Stomach (tissue), 19 donors: ENCODE measurements at places on chromosomes 7 and 10. TPM values are rescaled to one million over a fixed set of nuclear protein-coding genes. Genes with fewer than 3 reads are reported as not detected.

DNA sequence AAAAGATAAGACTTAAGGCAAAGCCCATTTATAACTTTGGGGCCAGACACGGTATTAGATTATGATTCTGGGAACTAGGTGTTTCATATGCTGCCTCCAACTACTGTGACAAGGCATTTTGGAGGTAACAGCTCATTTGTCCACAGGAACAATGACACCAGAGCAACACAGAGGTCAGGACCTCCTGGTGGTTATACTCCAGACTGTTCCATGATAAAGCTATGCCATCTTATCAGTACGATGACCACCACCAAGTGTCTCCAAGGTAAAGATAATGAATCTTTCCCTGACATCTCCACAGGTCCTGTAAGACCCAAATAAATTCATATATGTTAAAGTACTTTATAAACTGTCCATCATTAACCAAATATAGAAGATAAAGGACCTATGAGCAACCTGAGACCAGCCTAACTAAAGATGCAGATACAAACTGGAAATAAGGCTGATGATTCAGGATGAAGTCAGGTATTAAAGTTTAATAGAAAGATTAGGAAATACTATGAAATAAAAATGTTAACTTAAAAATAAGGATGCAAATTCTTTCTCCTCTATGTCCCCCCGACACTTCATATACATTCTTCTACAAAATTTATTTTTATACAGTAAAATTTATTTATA, 26.2 kb downstream of the CUL2 start:
- DNase-seq = no peak
- H3K4me3 ChIP-seq = no peak overlapping the region
- H3K27me3 ChIP-seq = no peaks in the 10 kb centered on the region
- H3K27ac ChIP-seq = no peak overlapping the region
- H3K4me1 ChIP-seq = peaks cover 4% of the 10 kb centered on the region

DNA sequence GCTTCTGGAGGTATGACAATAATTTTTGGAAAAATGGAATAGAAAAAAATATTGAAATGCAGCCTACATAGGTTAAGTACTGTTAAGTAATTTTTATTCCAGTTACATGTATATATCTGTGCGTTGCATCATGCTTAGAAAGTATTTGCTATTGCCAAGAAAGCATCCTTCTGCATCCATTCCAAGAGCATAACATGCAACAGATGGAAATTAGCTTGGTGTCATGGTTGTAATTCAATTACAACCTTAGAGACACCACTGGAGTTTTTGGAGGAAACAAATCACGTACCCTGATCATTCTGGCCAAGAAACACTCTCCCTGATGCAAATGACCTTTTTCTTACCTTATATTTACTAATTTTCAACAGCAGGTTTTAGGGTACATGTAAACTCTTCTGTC, 1.7 kb downstream of the AKR1B1 start:
- no peak overlapping the region for H3K27ac ChIP-seq
- DNase-seq = no peak
- peaks cover 13% of the 10 kb centered on the region for H3K36me3 ChIP-seq

DNA sequence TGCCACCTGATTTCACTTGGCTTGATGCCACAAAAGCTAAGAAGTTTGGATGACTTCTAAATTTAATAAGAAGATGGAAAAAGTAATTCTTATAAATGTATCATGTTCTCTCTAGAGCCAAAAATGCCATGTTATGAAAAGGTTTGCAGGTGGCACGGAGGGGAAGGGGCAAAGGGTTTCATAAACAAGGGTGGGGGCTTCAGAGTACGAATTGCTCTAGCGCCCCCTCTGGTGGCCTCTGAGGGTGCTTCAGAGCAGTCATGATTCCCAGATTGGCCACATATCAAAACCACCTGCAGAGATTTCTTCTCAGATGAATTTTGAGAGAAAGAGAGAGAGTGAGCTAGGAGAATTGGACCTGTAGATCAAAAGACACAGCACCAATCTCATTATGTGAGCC, 208.6 kb upstream of the YAE1 start:
- no peak overlapping the region for H3K27ac ChIP-seq
- H3K36me3 ChIP-seq = no peaks in the 10 kb centered on the region
- no peak for DNase-seq
- no peaks in the 10 kb centered on the region for H3K4me1 ChIP-seq

- no peaks in the 10 kb centered on the region for H3K36me3 ChIP-seq
- H3K27ac ChIP-seq = peak within 1 kb of the TSS; percentile 64
- H3K4me1 ChIP-seq = peaks cover 9% of the 10 kb centered on the region
- no peaks in the 10 kb centered on the region for H3K27me3 ChIP-seq
- DNase-seq = no peak
These were observed at the start of gene CYP2C18 for GRCh38 chr10:94683214-94684054. CYP2C18 (plus strand) TSS chr10:94683729; CDS start chr10:94683820, 91 bp downstream.

- no peaks in the 10 kb centered on the region for H3K36me3 ChIP-seq
- no peak overlapping the region for H3K27ac ChIP-seq
- no peak overlapping the region for H3K4me3 ChIP-seq
These were observed 151.5 kb upstream of the SHH start for GRCh38 chr7:155963771-155964195.

GRCh38 chr10:132148261-132149251, 38.2 kb upstream of the DPYSL4 start:
- DNase-seq = no peak
- no peaks in the 10 kb centered on the region for H3K36me3 ChIP-seq
- no peak overlapping the region for H3K27ac ChIP-seq
- H3K27me3 ChIP-seq = no peaks in the 10 kb centered on the region
- no peaks in the 10 kb centered on the region for H3K4me1 ChIP-seq

GRCh38 chr7:127644484-127644883, 7.5 kb upstream of the SND1 start:
- H3K36me3 ChIP-seq = no peaks in the 10 kb centered on the region
- H3K4me1 ChIP-seq = no peaks in the 10 kb centered on the region
- no peak overlapping the region for H3K27ac ChIP-seq
- no peaks in the 10 kb centered on the region for H3K27me3 ChIP-seq
- no peak overlapping the region for H3K4me3 ChIP-seq

- no peaks in the 10 kb centered on the region for H3K27me3 ChIP-seq
- DNase-seq = no peak
- no peaks in the 10 kb centered on the region for H3K4me1 ChIP-seq
- H3K27ac ChIP-seq = no peak overlapping the region
These were observed 70.5 kb downstream of the SEMA3A start for GRCh38 chr7:84123965-84124547.

GRCh38 chr7:117185124-117185523, 137.7 kb downstream of the WNT2 start:
- no peaks in the 10 kb centered on the region for H3K4me1 ChIP-seq
- H3K27ac ChIP-seq = no peak overlapping the region
- no peaks in the 10 kb centered on the region for H3K27me3 ChIP-seq
- H3K36me3 ChIP-seq = peaks cover 5% of the 10 kb centered on the region
- no peak for DNase-seq

- H3K27me3 ChIP-seq = no peaks in the 10 kb centered on the region
- H3K36me3 ChIP-seq = no peaks in the 10 kb centered on the region
- no peak for DNase-seq
- H3K27ac ChIP-seq = no peak overlapping the region
- no peaks in the 10 kb centered on the region for H3K4me1 ChIP-seq
These were observed 113.3 kb downstream of the MAGI2 start for GRCh38 chr7:79340212-79340611.

DNA sequence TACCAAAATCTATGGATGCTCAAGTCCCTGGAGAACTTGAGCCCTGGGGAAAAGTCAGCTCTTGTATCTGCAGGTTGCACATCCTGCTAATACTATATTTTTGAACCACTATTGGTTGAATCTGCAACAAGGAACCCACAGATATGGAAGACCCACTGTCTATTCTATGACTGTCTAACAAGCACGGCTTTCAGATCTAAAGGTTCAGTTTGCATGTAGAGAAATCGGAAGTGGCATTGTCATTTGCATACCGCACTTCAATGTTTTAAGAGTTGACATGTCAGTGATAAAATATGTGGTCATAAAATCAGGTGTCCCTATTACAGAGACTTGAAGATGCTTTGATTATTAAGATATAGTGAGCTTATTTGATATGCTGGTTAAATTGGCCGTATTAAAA, 95.6 kb downstream of the MALRD1 start:
- no peaks in the 10 kb centered on the region for H3K36me3 ChIP-seq
- no peaks in the 10 kb centered on the region for H3K27me3 ChIP-seq
- H3K27ac ChIP-seq = no peak overlapping the region
- H3K4me3 ChIP-seq = no peak overlapping the region
- no peaks in the 10 kb centered on the region for H3K4me1 ChIP-seq
- no peak for DNase-seq

DNA sequence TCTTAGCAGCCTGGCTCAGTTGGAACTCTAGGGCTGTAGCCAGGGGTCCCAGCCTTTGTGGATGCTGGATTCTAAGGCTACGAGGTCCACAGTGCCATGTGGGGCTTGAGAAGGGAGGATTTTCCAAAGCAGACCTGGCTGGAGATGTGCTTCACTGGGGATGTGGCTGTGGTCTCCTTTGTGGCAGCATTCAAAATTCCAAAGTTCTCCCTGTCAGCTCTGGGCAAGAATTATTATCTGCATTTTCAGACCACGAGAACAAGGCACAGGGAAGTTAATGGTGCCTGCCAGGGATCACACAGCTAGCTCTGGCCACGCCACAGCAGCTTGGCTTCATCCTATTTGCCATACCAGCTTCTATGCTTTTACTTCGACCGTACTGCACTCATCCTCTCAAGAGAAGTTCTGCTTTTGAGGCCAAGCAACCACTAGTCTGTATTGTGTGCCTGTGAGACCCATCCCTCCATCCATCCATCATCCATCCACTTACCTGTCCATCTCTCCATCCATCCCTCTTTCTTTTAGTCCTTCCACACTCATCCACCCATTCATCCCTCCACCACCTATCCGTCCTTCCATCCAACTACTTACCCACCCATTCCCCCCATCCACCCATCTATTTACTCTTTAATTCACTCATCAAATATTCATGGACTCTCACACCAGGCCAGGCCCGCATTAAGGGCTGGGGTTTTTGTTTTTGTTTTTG, 71.5 kb downstream of the ZMIZ1 start:
- no peak overlapping the region for H3K4me3 ChIP-seq
- H3K4me1 ChIP-seq = peaks cover 78% of the 10 kb centered on the region
- no peak for DNase-seq
- H3K27me3 ChIP-seq = no peaks in the 10 kb centered on the region

DNA sequence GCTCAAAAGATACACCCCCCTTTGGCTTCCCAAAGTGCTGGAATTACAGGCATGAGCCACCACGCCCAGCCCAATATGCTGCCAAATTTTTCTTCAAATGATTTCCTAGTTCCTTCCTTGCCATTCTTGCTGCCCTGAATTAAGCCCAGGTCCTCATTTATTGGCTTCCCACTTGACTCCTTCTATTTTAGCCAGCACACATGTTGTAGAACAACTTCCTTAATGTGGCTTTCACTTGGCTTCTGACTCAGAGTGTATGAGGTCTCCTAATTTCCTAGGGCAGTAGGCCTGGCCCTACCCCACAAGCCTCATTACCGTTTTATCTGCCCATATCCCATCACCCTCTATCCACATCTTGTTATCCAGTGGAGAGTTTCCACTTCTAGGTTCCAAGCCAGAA, 21.8 kb upstream of the HIPK2 start:
- no peak overlapping the region for H3K27ac ChIP-seq
- DNase-seq = no peak
- H3K27me3 ChIP-seq = no peaks in the 10 kb centered on the region
- no peaks in the 10 kb centered on the region for H3K36me3 ChIP-seq

DNA sequence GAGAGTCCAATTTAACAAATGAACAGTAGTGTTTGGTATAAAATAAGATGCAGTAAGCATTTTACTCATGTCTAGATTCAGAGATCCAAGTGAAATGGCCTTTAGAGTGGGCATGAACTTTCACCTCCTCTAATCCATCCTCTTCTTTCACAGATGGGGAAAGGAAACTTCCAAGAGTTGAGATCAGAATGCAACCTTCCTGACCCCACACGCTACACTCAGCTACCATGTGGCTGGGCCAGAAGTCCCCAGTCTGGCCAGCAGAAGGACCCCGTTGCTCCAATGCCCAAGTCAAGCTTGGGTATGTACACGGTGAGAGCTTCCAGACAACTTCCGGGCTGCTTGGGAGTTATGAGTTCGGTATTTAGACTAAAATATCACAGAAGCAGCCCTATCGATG, 228.0 kb downstream of the ELMO1 start:
- H3K4me1 ChIP-seq = no peaks in the 10 kb centered on the region
- no peak overlapping the region for H3K4me3 ChIP-seq
- peaks cover 15% of the 10 kb centered on the region for H3K36me3 ChIP-seq
- H3K27ac ChIP-seq = no peak overlapping the region
- DNase-seq = no peak
- no peaks in the 10 kb centered on the region for H3K27me3 ChIP-seq

DNA sequence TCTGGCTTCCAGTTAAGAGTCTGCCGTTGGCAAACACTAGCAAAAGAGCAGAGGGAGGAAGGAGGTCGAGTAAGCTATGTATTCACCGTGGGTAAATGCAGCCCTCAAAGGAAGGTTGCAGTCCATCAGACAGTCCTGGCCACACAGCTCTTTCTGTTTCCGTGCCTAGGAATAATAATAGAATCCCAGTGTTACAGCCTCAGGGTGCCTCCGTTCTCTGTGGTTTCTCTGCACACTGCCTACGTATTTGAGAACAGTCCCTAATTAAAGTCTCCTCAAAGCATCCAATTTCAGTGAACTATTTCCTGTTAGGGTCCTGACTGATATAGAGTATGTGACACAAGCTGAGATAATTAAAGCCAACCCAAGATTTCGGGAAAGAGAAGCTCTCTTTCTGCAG, 176.7 kb downstream of the GPAM start:
- H3K4me1 ChIP-seq = no peaks in the 10 kb centered on the region
- no peak for DNase-seq
- no peaks in the 10 kb centered on the region for H3K27me3 ChIP-seq
- no peak overlapping the region for H3K27ac ChIP-seq

- H3K4me1 ChIP-seq = peaks cover 12% of the 10 kb centered on the region
- H3K36me3 ChIP-seq = peaks cover 25% of the 10 kb centered on the region
- DNase-seq = peak; percentile 80
- peak overlapping the region; percentile 58 for H3K27ac ChIP-seq
- no peak overlapping the region for H3K4me3 ChIP-seq
These were observed 44.6 kb downstream of the FGFR2 start for GRCh38 chr10:121553511-121554264.

GRCh38 chr7:34162677-34163076, 257.3 kb downstream of the BMPER start:
- no peak overlapping the region for H3K4me3 ChIP-seq
- peaks cover 20% of the 10 kb centered on the region for H3K4me1 ChIP-seq
- DNase-seq = no peak
- no peaks in the 10 kb centered on the region for H3K27me3 ChIP-seq
- H3K27ac ChIP-seq = no peak overlapping the region

DNA sequence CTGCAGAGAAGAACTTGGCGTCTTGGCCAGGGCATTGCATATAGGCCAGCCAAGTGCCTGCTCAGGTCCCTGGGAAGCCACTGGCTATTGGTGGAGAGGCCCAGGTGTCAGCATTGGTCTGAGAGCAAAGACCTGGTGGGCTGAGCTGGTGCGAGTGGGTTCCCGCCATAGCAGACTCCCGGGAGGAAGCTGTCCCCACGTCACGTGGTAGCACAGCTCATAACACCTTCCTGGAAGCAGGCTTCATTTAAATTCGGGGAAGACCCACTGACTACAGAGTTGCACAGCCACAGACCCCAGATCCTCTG, 130.5 kb downstream of the WDR37 start:
- peaks cover 16% of the 10 kb centered on the region for H3K27me3 ChIP-seq
- H3K4me1 ChIP-seq = no peaks in the 10 kb centered on the region
- no peak overlapping the region for H3K4me3 ChIP-seq
- H3K27ac ChIP-seq = no peak overlapping the region
- H3K36me3 ChIP-seq = no peaks in the 10 kb centered on the region
- no peak for DNase-seq

CCDC136 gene
- 9.2 TPM for total RNA-seq

ADAM22 gene
- 0.29 TPM for total RNA-seq

ARHGEF5 gene
- total RNA-seq = 18.7 TPM

TAS2R5 gene
- total RNA-seq = 9.8 TPM

FAM13C gene
- total RNA-seq = 11.2 TPM

STEAP4 gene
- 14.5 TPM for total RNA-seq

PRF1 gene
- total RNA-seq = 2.3 TPM

NXPH1 gene
- total RNA-seq = not detected

NKX2-3 gene
- total RNA-seq = 5.8 TPM

VPS41 gene
- total RNA-seq = 41.7 TPM

INPP5A gene
- total RNA-seq = 50.6 TPM
